ENCODE measurements at places on chromosomes 7 and 10.

- peak; percentile 14 for DNase-seq
Measured at GRCh38 chr7:140673063-140673773, 473 bp downstream of the ADCK2 start.

GRCh38 chr7:105154084-105154483 is 140.1 kb downstream of the KMT2E start:
- DNase-seq: no peak

DNA sequence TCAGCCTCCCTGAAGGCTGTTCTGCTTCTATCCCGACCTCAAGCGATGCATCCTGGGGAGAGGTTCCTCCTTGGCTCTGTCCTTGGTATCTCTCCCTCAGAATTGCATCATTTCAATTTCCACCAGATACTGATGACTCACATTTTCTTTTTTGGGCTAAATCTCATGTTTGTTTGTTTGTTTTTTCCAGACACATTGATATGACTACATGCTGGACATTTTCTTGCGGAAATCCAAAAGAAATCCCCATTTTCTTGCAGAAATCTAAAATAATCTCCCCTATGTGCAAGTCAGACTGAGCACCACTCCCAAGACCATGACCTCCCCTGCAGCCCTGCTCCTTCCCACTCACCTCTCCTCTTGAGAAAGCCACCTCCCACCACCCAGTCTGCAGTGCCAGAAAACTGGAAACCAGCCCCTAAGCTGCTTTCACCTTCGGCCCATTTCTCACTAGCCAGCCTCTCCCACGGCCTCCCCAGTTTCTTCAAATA is 260.2 kb upstream of the PRKCQ start:
- peak; percentile 93 for DNase-seq

DNA sequence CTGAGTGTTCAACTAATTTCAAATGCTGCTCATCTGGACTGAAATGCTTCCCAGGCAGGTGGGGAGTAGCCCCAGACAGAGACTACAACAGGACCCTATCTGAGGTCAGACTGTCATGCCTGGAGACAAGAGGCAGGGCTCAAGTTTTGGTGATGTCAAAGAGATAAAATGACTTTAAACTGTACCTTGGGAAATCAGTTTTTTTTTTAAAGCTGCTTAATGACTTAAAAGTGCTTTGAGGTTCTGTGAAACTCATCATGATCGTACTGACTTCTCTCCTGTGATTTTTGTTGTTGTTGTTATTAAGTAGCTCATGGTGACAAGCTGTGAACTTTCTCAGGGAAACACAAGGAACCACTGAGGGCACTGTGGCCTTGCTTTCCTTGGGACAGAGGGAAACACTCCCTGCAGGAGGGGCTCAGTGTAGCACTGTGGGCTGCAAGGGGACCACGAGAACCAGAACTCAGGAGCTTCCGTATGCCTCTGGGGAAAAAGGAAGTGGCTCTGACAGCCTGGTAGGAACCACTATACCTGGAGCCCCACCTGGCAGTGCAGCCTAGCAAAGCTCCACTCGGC is 9.5 kb downstream of the HIPK2 start:
- DNase-seq: no peak

- no peak for DNase-seq
Measured at GRCh38 chr10:112588225-112588990, 141.4 kb downstream of the VTI1A start.

DNA sequence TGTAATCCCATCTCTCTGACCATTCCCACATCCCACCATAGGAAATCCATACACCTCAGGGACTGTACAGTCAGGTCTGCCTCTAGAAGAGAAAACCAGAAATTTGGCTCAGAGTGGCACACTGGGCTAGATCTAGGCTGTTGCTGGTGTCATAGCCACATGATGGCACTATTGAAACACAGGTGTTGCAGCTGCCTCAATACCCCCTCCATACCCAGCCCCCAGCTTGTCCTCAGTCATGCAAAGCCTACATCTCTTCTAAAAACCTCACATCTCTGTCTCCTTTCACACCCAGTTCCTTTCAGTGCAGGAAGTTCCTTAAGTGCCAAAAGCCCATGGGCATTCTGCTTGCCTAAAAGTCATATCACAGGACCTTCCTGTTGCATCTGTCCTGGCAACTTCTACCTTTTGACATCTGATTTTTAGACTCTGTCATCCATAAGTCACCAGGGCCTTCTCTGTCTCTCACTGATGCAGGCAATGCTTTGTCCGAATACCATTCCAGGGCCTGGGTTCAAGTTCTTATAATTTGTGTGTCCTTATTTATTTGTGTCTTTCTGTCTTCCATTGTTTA is 27.0 kb upstream of the HIBADH start:
- peak; percentile 29 for DNase-seq

DNA sequence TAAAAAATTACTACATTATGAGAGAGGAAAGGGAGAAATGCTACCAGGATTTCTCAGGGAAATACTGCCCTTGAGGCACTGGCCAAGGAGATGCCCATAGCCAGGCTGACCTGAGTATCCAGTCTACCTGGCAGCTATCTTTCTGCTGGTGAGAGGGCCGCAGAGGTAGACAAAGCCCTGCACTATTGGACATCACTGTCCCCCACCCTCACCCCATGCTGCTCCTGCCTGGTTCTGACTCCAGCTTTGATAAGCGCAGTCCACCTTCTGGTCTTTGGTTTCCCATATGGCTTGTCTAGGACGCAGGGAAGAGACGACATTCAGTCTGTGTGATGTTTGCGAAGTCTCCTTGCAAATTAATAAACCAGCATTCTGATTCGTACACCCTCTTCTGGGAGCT is 3.7 kb downstream of the ITPRIP start:
- DNase-seq: no peak

DNA sequence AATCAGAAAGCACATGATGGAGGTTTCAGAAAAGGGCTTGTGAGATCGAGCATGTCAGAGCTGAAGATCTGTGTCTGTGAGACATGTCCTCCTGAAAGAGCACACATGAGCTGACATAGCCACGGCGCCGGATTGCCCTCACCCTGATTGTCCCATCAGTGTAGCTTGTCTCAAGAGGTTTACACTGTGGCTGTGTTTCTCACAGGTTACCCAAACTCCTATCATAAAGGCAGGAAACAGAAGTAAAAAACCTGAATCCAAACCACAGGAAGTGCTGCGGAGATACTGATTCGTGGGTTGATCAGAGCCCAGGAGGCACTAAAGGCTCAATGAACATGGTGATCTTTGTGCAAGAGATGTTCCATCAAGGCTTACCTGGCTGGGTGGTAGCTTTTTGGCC is 3.9 kb upstream of the ATP6V0E2 start:
- DNase-seq: no peak

GRCh38 chr7:157460721-157461120 is 123.9 kb downstream of the DNAJB6 start:
- DNase-seq: no peak

GRCh38 chr10:22658745-22659410 is 55.5 kb downstream of the PIP4K2A start:
- peak; percentile 8 for DNase-seq

GRCh38 chr10:83164156-83164555 is 975.2 kb upstream of the GHITM start:
- no peak for DNase-seq

DNA sequence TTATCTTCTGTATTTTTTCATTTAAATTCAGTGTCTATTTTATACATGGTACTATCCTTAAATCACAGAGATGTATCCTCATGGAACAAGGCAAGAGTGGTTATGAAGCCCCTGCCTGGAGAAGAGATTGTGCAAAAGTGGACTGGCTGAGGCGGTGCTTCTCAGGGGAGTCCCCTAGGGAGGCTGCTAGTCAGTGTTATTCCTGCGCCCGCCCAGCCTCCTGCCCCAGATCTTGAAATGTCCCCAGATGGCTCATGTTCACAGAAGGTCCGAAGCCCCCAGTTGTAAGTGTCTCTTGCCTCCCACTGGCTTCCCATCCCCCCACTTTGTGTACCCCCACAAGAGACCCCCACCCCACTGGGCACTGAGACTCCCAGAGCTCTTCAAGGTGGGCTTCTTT is 366.9 kb downstream of the TNS3 start:
- DNase-seq: no peak

- DNase-seq: peak; percentile 96
Measured at GRCh38 chr10:7184660-7185366, 226.0 kb downstream of the SFMBT2 start.

GRCh38 chr7:155282671-155283070 is 15.0 kb upstream of the INSIG1 start:
- peak; percentile 93 for DNase-seq

DNA sequence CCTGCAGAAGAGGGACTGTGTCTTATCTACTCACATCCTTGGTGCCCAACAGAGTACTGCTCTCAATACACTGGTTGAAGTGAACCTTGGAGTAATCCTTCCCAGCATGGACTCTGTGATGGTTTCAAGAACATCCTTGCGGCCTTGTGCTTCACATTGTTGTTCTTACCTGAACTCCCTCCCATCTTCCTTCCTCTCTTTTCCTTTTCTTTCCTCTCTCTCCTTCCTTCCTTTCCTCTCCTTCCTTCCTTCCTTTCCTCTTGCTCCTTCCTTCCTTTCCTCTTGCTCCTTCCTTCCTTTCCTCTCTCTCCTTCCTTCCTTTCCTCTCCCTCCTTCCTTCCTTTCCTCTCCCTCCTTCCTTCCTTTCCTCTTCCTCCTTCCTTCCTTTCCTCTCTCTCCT is 26.3 kb downstream of the LAMB1 start:
- DNase-seq: no peak

DNA sequence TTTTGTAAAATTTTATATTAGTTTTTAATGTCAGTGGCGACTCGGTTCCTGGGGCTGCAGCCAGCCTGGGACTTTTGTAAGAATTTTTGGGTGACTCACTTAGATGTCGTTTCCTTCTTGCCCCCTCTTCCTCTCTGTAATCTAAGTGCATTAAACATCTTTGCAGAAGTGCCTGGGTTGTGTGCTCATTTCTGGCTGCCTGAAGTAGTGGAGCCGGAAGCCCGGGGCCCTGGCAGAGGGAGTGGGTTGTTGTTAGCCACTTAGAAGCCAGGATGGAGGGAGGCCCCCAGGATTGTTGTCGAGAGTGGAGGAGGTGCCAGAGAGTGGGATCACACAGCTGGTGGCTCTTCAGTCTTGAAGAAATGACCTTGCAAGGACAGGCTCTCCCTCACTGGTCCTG is 11.0 kb upstream of the TRIM8 start:
- DNase-seq: peak; percentile 96
